ENCODE measurements at places on chromosomes 6 and 20.

DNA sequence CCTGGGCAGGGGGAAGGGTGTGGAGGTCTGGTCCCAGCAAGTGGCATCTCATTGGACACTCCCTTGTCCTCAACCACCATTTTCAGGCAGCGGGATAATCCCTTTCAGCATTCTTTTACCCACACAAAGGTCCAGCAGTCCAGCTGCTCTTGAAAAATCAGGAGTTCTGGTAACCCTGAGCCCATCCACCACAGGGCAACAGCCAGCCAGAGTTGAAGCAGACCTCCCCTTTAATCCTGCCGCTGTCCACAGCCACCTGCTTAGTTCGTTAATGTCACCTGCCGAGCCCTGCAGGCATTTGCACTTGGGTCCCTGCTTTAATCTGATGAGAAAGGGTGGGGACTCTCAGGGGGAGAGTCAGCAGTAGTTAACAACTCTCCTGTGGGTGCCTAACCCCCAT lies 11.1 kb downstream of the TMEM74B start:
- DNase-seq: no peak

- no peak for DNase-seq
Observed at GRCh38 chr6:21228411-21228810, 365.1 kb upstream of the SOX4 start.

- no peak for DNase-seq
Observed at GRCh38 chr20:36808317-36809257, 35.0 kb upstream of the DSN1 start.

GRCh38 chr20:14489544-14489943 lies 152.1 kb upstream of the FLRT3 start:
- DNase-seq: no peak

DNA sequence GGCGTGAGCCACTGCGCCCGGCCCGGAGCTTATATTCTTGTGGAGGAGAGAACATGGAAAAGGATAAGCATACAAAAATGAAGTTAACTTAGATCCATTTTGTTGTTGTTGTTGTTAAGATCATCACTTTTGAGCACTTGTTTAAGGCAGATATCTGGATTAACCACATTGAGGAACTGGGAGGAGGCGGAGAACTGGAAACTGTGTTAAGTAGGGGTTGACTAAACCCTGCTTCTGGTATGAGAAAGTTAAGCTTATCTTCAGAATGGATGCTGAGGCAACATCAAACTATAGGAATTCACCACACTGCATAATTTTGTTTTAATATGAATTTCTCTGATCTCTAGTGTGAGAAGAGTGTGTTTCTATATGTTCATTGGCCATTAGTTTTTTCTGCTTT lies 57.6 kb downstream of the GCNT2 start:
- no peak for DNase-seq

DNA sequence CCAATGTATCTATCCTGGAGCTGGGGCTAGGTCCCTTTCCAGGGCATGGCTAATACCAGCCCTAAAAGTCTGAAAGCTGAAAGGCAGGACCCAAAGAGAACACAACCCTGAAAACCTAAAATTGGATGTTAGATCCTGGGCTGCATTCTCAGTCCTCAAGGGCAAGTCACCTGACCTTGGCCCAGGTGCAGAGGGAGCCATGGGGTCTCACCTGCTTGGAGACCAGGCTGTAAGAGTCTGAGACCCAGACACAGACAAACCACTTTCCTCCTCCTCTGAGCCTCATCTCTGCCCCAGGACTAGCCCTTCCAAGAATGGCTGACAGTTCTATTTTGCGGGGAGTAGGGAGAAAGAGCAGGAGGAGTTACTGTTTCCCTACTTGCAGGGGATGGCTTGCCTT lies 60.0 kb downstream of the EFCAB8 start:
- no peak for DNase-seq

GRCh38 chr20:57189713-57190112 lies 76.7 kb downstream of the BMP7 start:
- DNase-seq: no peak

- DNase-seq: no peak
Observed at GRCh38 chr6:104858642-104859041, 1.1 kb downstream of the HACE1 start.

GRCh38 chr20:2801286-2801728 lies 880 bp upstream of the CPXM1 start:
- no peak for DNase-seq

DNA sequence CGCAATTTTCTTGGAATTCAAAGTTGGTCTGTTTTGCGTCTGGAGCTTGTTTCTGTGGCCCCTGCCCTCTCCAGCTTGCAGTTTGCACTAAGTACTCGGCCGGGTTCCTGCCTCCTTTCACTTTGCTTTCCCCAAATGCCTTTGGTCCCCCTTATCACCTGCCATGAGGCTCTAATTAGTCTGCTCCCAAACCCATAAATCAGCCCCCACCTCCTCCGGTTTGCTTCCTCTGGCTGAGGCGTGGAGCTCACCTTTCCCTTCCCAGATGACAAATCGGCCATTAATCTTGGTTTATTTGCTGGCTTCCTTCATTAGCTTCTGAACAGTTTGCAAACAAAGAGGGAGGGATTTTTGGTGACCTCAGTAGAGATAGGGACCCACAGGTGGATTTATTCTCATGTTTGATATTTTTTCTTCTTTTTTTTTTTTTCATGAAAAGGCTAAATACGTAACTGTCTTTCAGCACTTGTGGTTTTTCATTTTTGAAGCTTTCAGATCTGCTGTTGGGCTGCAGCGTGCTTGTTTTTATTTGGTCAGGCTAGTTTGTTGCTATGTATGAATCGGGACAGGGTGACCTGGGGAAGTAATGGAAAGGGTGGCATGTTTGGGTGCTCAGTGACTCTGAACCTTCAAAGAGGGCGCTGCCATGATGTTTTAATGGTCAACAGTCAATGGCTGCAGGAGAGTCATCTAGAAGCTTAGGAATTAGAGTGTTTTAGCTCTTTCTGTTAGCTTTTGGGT lies 121.7 kb upstream of the JAG1 start:
- DNase-seq: no peak

- no peak for DNase-seq
Observed at GRCh38 chr20:24813496-24813895, 135.6 kb upstream of the CST7 start.

DNA sequence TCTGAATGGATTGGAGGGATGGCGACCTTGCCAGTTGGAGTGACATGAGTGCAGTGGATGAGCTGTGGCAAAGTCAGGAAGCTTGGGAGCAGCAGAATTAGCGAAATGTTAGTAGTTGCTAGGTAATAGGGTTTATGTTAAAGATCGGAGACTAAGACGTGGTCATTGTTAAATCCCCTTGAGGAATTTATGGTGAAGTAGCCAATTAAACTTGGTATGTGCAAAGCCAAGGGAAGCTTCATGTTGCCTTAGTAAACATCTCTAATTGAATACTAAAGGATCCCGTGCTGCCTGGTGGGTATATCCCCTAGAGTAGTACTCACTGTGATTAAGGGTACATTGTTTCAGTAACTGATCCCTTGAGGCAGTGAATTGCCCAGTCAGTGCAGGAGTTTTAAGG lies 106.0 kb downstream of the PRIM2 start:
- DNase-seq: no peak

DNA sequence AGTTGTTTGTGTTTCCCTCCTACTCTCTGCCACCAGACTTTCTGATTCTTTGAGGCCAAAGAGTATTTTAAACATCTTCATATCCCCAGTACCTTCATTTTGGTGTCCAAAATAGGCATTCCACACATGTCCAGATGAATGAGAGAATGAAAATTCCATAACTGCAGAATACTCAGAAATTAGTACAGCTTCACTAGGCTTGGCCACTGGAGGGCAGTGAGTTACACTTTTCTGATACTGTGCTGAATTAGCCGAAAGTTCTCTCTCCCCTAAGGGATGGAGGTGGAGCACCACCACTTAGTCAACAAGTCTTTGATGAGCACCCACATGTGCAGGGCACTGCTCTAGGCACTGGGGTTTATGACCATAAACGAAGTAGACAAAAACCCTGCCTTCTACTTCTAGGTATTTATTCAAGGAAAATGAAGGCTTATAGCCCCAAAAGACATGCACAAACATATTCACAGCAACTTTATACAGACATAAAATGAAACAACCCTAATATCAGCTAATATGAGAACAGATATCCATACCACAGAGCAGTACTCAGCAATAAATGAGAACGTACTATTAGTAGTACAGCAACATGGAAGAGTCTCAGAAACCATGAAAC lies 46.1 kb upstream of the TMEM217 start:
- DNase-seq: no peak

GRCh38 chr6:138382498-138383265 lies 5.0 kb downstream of the SMIM28 start:
- no peak for DNase-seq

DNA sequence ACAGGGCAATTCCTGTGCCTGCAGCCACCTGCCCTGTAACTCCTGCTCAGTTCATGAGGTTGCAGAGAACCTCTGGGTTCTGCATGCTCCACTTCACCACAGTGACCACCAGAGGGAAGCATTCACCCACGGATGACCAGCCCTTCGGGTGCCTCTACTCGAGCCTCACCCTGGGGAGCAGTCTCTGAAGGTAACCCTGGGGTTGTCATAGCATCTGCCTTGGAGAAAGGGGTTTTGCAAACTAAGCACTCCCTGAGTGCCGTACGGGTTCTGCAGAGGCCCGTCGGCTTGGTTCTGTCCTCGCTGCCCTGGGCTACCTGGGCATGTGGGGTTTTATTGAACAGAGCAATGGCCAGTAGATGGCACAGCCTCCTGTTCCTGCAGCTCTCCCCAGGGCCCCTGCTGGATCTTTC lies 10.2 kb upstream of the CST5 start:
- DNase-seq: no peak

DNA sequence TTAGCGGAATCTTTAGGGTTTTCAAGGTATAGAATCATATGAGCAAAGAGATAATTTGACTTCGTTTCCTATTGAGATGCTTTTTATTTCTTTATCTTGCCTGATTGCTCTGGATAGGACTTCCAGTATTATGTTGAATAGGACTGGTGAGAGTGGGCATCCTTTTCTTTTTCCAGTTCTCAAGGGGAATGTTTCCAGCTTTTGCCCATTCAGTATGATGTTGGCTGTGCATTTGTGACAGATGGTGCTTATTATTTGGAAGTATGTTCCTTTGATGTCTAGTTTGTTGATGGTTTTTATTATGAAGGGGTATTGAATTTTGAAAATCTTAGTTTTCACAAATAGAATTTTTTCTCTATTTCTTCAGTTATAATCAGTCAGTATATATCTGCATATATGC lies 656.6 kb upstream of the MAP3K7 start:
- DNase-seq: no peak

DNA sequence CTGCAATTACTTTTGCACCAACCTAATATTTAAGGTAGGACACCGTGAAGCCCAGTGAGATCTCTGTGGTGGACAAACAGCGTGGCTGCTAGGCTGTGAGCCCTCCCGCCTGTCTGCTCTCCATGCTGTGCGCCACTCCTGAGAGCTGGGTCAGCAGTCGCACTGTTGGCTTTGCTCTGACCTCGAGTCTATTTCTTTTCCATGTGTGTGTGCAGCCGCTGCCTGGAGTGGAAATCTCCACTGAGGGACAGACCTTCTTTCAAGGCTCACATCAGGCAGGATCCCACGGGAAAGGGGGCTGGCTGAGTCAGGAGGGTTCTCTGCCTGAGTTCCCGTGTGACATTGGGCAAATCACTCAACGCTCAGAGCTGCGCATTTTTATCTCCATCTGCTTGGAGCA lies 27.1 kb downstream of the RIPOR3 start:
- DNase-seq: no peak

- DNase-seq: no peak
Observed at GRCh38 chr6:24775520-24776058, 852 bp downstream of the GMNN start.

DNA sequence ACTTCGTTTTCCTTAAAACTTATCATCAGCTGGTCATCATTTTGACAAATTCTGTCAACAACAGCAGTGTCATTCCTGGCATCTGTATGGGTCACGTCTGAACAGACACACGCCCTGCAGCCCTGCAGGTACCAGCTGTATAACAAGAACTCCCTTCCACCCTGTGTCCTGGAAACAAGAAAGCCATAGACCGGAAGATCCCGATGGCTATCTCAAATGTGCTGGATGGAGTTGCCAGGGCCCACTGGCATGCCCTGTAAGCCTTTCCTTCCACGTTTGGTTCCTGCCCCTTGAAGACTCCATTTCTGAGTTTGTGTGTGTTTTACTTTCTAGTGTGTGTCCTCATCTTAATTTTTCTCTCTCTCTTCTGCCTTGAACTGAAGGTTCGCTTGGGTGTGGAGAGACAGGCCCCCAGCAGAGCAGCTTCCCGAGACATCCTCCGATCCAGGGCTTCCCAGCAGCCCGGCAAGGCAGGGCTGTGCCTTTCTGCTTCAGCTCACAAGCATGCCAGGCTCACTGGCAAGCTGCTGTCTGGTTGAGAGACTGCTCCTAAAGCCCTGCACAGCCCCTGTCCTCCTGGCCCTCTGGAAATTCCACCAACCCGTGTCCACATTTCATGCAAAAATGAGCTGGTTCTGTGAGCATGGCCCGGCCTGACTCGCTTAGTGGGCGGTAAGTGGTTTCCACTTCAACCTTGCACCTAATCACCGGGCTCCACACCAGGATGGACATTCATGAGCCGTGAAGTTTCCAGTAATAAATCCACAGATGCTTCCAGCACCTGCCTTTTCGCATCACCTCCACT lies 8.7 kb downstream of the GFRA4 start:
- DNase-seq: no peak

DNA sequence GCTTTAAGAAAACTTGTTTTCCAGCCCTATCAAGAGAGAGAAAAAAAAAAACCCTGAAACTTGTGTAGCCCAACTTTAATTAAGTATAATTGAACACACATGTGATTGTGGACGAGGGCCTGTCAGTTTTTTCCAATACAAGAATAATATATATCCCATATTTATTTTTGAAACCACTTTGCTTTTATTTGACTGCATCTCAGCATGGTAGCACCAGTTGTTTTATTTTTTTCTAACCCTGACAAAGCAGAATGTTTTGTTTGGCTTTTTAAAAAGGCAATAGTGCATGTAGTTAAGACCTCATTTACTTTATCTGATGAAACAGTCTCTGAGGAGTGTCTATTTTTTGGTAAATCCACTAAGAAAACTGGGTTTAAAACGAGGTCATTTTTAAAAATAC lies 257.7 kb downstream of the CDKAL1 start:
- no peak for DNase-seq

GRCh38 chr20:41618807-41619311 lies 682 bp upstream of the CHD6 start:
- DNase-seq: no peak

DNA sequence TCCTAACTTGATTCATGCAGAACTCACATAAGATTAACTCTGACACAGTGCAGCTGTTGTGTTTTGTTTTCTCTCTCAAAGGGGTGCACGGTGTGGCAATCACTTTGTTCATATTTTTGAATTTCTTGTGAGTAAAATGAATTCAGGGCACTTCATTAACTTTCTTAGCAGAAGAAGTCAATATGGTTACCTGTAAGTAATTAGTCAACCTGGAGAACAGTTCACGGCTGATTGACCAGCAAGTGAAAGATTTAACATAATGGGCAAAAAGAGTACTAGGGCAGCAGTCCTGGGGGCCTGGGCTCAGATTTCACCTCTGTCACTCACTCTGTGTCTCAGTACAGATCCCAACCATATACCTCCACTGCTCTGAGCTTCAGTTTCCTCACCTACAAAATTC lies 102.4 kb upstream of the SPTLC3 start:
- DNase-seq: no peak

GRCh38 chr6:112626468-112627082 lies 279.4 kb downstream of the RFPL4B start:
- no peak for DNase-seq

GRCh38 chr6:49551078-49551865 lies 804 bp downstream of the C6orf141 start:
- no peak for DNase-seq
